ENCODE measurements at places on chromosomes 12 and 14.
A peak's percentile ranks its signal among the peaks of the same experiment; 100 is the strongest.

- DNase-seq, result no peak
These were observed 13.3 kb downstream of the RTL1 start for GRCh38 chr14:100890061-100890850.

GRCh38 chr12:128408669-128409068, 141.7 kb downstream of the TMEM132C start:
- DNase-seq, result no peak

- no peak for DNase-seq
These were observed 53.8 kb downstream of the SPTLC2 start for GRCh38 chr14:77562681-77563080.

GRCh38 chr14:102086972-102087761, at the start of gene HSP90AA1:
HSP90AA1 (minus strand) TSS chr14:102087044; CDS start chr14:102086378, 666 bp downstream.
- peak; percentile 98 for DNase-seq

- peak; percentile 27 for DNase-seq
These were observed 77.9 kb upstream of the PWP1 start for GRCh38 chr12:107607464-107608392.

DNA sequence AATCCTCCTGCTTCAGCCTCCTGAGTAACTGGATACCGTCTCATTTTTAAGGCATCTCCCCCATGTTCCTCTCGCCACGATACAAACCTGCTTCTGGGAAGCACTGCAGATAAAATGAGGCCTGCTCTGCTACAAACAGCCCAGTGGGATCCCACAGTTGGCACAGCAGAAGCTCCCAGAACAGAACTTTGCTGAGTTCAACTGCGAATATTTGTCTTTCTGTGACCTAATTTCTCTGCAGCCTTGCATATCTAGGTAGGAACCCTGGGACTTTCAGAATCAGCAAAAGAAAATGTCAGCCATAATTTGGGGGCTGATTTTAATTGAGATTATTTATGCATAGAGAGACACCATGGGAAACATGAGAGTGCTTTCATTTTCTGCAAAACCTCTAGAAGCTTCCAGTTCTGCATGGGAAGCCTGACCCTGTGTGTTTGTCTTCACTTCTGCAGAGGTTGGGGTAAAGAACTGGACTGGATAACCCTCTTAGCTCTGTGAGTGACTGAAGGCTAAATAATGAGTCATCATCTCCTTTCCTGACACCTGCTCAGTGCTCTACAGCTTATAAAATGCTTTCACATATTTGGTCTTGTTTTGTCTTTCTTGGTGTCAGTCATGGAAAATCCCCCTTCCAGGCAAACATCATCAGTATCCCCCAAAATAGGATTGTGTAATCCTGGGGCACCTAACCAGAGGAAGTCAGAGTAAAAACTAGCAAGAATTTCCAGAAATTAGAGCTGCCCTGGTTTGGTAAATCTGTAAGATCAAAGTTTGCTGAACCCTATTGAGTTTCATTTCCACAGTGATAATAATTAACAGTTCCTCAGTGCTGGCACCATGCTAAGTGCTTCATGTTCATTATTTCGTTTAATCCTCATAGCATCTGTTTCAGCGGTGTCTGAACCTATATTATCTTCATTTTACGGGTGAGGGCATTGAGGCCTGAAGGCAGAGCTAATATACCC, 185.8 kb downstream of the SLC15A4 start:
- DNase-seq, result peak; percentile 19

DNA sequence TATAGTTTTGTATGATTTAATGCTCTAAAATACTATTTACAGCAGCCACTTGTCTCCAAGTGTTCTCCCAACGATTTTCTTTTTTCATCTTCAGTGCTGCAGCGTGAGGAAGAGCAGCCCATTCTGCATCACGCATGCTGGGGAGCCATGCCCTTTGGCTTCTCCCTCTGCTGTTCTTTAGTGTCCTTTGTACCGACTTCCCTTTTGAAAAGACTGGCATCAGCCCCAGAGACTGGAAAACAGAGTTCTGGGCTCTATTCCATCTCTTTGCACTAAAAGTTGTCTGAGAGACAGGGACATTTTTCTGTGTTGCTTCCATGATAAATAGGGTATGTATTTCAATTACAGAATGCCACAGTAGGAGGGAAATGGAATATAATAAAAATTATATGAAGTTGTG, 105.1 kb downstream of the RERG start:
- DNase-seq, result no peak

DNA sequence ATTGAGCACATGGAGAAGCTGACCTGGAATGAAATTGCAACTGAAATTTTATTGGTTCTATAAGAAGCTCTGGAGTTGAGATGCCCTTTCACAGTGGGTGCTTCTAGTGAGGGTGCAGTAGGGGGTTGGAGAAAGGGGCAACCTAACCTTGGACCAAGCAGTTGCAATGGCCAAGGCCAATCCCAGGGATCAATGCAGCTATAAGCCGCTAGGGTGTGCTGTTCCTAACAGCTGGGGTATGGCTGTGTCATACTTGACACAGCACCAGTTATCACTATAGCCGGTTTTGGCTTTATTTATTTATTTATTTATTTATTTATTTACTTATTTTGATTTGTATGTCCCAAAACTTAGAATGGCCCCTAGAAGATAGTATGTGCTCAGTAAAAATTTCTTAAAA, 505.9 kb downstream of the FLRT2 start:
- no peak for DNase-seq

DNA sequence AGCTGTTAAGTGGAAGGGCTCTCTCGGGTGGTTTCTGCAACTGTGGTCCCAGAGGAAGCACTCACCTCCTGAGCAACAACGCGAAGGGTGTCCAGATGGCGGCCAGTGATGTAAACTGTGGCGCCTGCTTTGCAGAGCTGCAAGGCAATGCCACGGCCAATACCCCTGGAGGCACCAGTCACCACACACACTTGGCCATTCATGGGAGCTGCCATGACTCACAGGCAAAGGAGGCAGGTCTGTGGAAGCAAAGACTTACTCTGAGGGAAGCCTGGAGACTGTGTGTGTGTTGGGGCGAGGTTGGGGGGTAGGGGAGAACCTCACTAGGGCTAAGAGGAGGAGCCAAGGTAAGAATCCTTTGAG, 707 bp downstream of the DHRS1 start:
- DNase-seq, result no peak
